ENCODE measurements at places on chromosomes 12 and 14.

- DNase-seq: no peak
Observed at GRCh38 chr12:48678551-48679185, 3.4 kb downstream of the KANSL2 start.

DNA sequence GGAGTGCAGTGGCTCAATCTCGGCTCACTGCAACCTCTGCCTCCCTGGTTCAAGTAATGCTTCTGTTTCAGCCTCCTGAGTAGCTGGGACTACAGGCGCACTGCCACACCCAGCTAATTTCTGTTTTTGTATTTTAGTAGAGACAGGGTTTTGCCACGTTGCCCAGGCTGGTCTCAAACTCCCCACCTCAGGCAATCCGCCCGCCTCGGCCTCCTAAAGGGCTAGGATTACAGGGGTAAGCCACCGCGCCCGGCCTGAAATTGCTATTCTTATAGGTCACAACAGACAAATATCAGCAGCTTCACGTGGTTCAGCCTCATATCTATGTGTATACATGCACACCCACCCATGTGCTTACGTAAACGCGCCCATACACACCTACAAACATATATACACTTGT is 23.6 kb downstream of the BATF start:
- no peak for DNase-seq

DNA sequence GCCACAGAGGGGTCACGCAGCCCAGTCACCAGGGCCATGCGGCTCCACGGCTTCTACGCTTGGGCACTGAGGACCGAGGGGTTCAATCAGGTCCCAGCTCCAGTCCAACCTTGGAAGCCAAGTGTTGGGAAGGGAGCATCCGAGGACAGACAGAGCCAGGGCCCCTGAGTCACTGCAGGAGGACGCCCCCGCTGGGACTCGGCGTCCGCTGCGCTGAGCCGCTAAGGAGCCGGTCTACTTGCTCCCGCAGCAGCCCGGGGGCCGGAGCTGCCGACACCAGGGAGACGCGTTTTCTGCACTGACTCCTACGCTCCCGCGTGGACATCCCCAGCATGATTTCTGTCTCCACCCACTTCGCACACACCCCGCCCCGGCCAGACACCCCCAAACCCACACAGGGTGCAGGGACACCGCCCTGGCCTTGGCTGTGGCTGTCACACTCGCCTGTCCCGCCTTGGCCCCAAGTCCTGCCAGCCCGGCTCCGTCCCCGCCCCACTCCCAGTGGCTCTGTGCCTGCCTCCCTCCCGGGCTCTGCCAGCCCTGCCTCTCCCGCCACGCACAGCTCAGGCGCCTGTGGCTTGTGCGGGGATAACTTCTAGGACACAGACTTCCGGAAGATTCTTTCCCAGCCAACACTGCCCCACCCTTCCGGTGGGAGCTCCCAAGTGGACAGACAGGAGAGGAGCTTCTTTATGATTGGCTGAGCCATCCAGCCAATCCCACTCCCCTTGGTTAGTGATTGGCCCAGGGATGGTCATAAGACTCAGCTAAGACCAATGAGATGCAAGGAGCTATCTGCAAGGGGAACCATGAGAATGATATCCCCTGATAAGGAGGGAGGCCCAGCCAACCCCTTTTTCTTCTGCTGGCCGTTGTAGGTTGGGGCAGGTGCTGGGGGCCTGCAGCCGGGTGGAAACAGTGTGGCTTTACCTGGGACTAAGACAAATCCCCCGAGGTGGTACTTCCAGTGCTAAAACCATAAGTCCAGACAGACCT is 118.9 kb upstream of the SFSWAP start:
- DNase-seq: no peak

GRCh38 chr12:84512751-84513150 is 399.8 kb downstream of the SLC6A15 start:
- no peak for DNase-seq

- DNase-seq: no peak
Observed at GRCh38 chr14:66137081-66137480, 349.1 kb upstream of the CCDC196 start.

GRCh38 chr12:106722837-106723236 is 51.6 kb upstream of the RIC8B start:
- no peak for DNase-seq

DNA sequence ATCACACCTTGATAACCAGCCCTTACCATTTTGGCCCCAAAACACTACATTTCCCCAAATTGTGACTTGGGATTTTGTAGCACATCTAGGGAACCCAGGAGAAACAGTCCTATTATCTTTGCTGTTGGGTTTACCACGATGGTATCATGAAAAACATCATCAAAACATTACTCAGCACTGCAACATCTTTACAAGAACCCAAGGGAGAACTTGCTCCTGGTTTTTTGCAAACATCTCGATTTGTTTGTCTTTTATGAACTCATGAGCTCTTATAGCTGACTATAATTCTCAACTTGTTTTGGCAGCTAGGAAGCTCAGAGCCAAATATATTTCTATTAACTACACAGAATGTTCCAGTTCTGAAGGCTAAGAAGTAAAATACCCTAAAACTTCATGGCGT is 65.7 kb downstream of the TBX5 start:
- DNase-seq: no peak

DNA sequence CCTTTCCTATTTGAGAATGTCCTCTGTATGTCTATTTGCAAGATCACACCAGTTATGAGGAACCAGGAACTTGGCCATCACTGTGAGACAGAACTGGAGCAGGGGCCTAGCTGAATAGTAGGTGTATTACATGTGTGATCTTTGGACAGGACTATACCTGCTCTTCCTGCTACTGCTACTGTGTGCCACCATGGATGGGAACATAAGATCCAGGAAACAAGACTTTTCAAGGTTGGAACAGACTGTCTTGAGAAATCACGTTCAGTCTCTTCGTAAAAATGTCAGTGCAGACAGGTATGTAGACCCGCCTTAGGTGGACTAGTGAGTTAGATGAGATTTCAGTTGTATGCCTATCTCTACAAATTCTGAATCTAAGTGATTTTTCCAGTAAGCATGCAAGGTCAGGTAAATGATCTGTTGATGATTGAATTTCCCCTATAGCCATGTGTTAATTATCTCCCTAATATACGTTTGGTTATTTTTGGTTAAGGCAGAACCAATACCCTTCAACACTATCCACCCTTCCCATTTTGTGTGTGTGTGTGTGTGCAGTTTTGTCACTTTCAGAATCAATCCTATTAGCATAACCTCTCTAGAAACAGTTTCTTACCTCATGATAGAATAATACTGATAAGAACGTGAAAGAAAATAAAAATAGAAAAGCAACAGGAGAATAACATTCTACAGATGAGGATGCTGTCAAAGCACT is 7.1 kb downstream of the A2M start:
- no peak for DNase-seq

GRCh38 chr14:99351166-99352007 is 79.4 kb upstream of the BCL11B start:
- DNase-seq: no peak

- no peak for DNase-seq
Observed at GRCh38 chr14:101542391-101542790, 18.9 kb upstream of the DIO3 start.

- DNase-seq: no peak
Observed at GRCh38 chr12:104665296-104665695, 208.5 kb downstream of the CHST11 start.

DNA sequence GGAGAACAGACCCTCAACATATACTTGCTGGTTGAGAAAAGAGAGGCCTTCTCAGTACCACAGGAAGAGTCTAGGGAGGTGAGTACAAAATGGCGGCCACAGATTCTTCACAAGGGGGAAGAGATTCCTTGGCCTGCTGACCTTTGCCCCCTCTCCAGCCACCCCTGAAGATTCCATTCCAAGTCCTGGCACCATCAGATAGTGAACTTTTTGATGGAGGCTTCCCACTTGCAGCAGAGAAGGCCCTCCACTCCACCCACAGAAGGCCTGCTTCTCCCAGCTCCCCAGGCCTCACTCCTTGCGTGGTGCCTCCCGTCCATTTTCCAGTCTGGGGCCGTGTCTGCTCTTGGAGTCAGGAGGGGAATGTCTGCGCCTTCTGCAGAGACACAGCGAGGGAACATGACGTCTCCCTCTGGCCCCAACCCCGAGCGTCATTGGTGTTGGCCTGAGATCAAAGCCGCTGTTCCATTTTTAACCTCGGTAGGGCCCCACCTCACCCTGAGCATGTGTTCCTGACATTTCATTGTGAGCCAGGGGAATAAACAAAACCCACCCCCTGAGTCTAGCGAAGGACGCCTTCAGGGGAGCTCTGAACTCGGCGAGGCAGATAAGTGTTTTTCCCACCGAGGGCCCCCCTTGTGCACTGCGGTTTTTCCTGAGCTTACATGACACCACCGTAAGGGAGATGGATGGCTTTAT is 268.7 kb upstream of the TBX3 start:
- peak; percentile 69 for DNase-seq

GRCh38 chr12:46299851-46300250 is 31.0 kb upstream of the SLC38A1 start:
- DNase-seq: no peak

DNA sequence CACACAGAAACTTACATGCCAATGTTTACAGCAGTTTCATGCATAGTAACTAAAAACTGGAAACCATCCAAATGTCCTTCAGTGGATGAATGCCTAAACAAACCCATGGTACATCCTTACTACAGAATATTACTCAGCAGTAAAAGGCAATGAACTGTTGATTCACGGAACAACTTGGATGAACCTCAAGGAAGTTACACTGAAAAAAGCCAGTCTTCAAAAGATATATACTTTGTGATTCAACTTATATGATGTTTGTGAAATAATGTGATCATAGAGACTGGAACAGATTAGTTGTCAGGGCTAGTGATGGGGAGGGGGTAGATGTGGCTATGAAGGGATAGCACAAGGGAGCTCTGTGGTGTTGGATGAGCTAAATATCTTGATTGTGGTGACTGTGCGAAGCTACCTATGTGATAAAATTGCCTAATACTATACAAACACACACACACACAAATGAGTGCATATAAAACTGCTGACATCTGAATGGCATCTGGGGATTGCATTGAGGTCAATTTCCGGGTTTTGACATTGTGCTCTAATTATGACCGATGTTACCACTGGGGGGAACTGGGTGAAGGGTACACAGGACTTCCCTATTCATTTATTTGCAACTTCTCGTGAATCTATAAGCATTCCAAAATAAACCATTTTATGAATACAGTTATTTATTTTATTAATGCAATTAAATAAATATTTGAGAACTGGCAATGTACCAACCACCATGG is 94.3 kb downstream of the RIN3 start:
- no peak for DNase-seq

- no peak for DNase-seq
Observed at GRCh38 chr12:121943926-121944325, 25.5 kb downstream of the CFAP251 start.

- no peak for DNase-seq
Observed at GRCh38 chr12:30219047-30219446, 435.3 kb upstream of the TMTC1 start.

- no peak for DNase-seq
Observed at GRCh38 chr12:124087266-124088051, 114.4 kb downstream of the ZNF664 start.

DNA sequence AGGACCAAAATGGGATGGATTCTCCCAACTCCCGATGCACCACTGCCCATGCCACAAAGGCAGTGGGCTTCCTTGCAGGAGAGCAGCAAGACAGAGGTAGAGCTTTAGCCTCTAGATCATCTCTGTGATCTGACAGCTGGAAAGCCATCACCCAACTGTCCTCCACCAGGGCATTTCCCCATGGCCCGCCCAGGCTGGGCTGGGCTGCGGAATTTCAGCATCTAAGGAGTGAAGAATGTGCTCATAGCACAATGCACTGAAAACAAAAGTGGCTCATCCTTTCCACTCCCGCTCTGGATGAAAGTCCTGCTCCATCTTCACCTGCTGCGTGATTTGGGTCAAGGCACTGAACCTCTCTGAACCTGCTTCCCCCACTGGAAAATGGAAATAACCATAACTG is 5.6 kb downstream of the SYNE3 start:
- DNase-seq: no peak

- no peak for DNase-seq
Observed at GRCh38 chr12:68210875-68211274, 14.7 kb downstream of the IL26 start.

GRCh38 chr12:120849765-120850164 is 54.4 kb downstream of the SPPL3 start:
- DNase-seq: no peak

DNA sequence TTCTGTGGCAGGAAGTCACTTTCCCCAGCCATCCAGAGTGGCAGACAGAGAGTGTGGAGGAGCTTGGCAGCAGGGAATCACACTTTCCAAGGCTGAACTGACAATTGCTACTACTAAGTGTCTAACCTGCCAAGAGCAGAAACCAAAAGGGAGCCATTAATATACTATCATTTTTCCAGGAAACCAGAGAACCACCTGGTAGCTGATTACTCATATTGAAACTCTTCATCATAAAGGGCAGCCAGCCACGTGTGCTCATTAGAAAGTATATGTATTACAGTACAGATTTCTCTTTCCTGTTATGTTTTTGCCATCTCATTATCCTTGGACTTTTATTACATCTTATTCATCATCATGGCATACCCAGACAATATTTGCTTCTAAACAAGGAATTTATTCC is 374.9 kb downstream of the GXYLT1 start:
- DNase-seq: no peak

DNA sequence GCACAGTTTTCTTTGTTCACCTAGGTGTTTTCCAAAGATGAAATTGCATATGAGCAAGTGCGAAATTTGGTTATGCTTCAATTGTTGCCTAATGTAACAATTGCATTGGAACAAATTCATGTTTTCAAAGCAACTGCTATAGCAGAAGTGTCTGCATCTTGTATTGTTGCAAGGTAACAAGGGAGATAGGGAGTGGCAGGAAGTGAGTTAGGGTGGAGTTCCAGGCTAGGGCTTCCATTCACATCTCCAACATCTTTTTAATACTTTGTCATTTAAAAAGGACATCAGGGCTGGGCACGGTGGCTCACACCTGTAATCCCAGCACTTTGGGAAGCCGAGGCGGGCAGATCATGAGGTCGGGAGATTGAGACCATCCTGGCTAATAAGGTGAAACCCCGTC is 312.3 kb upstream of the E2F7 start:
- no peak for DNase-seq

DNA sequence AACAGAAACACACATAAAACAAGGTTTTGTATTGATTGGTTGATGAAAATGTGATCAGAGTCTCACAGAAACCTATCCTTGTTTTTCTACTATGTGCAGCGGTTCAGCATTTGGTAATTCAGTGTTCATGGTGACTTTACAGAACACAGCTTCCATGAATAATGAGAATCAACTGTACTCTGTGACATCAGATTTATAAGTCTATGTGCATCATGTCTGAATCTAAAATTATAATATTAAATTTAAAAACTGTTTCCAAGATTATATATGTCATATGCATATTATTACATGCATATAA is 104.3 kb downstream of the SLC16A7 start:
- DNase-seq: no peak

GRCh38 chr12:116962197-116962596 is 51.4 kb downstream of the FBXW8 start:
- no peak for DNase-seq

Measured in left hindlimb (tissue), 1 donor.